Stimulated activated CD8-positive, alpha-beta memory T cell treated with anti-CD3 and anti-CD28 coated beads, Interleukin-4, amount 100 ng/mL, for 1 hour (primary cell): ENCODE measurements at places on chromosomes 5 and 9.

- no peak for DNase-seq
Observed at GRCh38 chr5:886036-886435, 6.6 kb downstream of the BRD9 start.

- no peak for DNase-seq
Observed at GRCh38 chr5:107597247-107597646, 73.5 kb downstream of the EFNA5 start.

DNA sequence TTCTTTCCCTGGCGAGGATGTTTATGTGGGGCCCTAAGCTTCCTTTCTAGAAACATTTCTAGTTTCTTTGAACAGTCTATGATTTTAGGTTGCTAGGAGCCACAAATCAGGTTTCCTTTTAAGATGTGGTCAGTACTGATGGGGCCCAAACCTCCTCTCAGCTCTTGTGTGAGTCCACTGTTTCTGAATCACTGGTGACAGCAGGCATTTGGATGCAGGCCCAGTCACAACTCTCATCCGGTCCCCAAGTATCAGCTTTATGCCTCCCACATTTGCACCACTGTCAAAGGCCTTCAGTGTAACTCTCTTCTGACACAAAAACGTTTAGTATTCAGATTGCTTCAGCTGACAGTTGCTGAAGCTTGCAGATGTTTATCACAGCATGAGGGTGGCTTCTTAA is 7.8 kb downstream of the DMRT2 start:
- DNase-seq, result no peak

DNA sequence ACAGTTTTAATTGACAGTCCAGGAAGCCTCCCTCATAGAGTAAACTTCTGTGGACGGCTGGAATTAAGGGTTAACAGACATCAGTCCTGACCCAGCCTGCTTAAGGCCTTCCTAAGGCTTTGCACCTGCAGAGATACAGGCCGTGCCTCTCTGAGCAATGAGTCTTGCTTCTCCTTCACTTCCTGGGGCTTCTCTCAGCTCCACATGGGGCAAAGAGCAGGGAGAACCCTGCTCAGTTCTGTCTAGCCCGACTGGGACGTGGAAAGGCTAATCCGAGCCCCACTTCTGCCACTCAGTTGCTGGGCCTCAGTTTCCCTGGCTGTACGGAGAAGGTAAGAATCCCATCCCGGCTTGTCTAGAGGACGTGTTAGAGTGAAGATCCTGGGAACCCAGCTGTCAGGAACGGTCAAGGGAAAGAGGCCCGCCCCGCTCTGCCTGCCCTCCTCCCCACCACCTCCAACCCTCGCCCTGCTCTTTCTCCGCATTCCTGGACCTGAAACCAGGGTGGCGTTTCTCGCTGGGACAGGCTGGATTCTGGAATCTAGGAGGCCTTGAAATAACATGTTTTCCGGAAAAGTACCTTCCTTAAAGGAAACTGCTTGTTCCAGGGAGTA is 6.5 kb downstream of the SPAAR start:
- DNase-seq, result no peak

GRCh38 chr5:104859437-104859836 is 1296.8 kb upstream of the NUDT12 start:
- DNase-seq, result no peak

DNA sequence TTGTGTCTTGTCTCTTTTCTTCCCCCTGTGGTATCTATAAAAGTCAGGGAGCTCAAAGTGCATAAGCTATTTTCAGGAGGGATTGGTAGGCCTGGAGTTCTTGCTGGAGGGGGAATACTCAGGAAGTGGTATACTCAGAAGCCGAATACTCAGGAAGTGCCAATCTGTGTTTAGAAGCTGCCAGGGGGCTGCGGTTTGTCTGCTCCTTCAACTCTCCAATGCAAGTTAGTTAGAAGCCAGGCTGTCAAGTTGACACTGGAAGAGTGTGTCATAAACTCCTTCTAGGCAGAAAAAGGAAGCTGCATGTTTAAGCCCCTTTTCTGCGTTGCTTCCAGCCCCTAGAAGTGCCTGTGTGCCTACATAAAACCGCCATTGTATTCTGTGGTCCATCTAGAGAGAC is 366.5 kb downstream of the TAF11L14 start:
- DNase-seq, result no peak
